ENCODE measurements at places on chromosomes 3 and 15. TPM values are rescaled to one million over a fixed set of nuclear protein-coding genes. Genes with fewer than 3 reads are reported as not detected.
A peak's percentile ranks its signal among the peaks of the same experiment; 100 is the strongest.

RBPMS2 gene
- polyA plus RNA-seq, result 8.7 TPM

SLC28A2 gene
- not detected for polyA plus RNA-seq

TRH gene
- polyA plus RNA-seq, result not detected

FBN1 gene
- polyA plus RNA-seq, result 6.3 TPM

DNA sequence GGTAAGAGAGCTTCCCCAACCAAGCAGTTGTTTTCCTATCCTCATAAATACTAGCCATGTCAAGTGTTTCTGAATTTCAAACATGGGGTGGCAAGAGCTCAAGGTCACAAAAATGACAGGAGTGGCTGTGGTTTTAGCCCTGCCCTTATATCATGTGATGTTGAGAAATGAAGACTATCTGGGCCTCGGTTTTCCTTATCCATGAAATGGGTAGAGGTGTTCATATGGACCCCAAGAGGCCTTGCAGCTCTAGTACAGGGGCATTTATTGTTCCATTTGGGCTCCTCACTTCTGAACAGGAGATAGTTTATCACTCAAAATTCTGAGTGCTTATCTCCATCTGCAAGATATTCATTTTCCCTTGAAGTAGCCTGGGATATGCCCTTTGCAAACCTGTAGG, 35.8 kb downstream of the LMCD1 start:
- no peak for DNase-seq

DNA sequence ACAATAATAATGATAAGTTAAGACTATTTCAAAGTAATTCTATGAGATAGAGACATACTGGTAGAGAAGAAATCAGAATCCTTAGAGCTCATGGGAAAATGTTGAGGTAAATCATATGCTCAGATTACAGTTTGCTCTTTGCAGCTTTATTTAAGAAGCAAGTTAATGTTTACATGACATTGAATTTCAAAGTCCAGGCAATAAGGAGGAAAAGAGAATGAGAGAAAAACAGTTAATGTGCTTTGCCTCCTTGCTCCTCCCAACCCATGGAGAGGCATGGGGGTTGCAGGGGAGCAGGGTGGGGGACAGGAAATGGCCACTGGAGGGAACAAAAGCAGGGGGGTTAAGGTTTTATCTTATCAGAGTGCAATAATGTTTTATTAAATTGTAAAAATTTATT, 42.2 kb upstream of the ZBTB38 start:
- DNase-seq, result no peak

GRCh38 chr3:18740631-18741583, 315.8 kb upstream of the SATB1 start:
- DNase-seq, result no peak

DNA sequence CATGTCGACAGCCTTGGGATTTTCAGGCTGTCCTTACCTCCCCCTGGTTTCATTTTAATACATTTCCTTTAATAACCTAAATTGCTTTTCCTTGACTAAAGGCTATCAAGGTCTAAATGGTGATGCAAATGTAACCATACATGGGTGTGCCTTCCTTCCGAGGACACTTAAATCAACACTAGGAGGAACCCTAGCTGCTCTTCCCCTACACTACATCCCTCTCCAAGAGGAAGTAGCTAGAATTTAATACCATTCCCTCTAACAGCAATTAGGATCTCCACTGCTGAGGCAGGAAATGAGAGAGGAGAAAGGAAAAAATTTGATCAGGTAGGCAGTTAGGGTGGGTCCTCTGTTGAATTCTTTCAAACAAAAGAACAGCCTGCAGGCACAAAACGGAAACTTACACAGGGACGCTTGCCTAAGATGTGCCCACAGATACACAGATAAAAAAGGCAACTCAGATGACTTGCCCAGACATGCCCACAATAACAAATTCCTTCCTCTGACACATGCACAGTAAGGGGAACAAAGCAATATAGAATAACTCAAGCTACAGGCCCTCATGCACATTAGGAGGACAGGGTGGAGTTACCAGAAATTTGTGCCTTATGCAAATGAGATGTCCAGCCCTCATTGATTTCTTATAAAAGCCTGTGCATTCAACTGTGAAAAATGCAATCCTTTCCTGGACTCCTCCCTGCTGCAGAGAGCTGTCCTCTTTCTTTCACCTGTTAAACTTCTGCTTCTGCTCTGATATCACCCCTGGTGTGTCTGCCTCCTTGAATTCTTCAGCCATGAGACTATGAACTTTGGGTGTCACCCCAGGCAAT, 1024.4 kb upstream of the CADM2 start:
- peak; percentile 62 for DNase-seq

DNA sequence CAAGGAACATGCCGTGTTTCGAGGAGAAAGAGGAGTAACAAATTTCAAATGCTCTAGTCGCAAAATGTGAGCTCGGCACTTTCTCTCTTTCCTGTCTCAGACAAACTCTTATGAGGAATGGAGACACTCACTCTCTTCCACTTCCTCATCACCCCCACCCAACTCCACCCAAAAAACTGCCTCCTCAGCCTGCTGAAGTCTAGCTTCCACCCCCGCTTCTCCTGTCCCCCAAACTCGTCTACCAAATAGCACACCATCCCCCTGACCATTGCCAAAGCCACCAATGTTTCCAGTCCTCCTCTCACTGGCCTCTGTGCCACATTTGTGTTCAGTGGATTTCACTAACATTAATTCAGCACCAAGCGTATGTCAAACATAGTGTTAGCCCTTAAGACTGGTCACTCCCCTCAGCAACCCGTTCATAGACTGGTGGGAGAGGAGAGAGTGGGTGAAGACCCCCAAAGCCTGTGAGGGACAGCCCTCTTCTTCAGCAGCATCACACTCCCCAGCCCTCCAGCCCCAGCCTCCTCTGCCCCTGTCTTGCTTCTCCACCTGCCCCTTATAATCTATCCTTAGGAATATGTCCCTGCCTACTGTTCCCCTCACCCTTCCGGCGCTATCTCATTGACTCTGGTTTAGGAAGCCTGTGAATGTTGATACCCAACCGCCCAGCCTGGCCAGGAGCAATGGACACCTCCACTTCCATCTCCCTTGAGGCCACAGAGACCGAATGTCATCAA, 77.3 kb downstream of the FAM174B start:
- no peak for DNase-seq

DNA sequence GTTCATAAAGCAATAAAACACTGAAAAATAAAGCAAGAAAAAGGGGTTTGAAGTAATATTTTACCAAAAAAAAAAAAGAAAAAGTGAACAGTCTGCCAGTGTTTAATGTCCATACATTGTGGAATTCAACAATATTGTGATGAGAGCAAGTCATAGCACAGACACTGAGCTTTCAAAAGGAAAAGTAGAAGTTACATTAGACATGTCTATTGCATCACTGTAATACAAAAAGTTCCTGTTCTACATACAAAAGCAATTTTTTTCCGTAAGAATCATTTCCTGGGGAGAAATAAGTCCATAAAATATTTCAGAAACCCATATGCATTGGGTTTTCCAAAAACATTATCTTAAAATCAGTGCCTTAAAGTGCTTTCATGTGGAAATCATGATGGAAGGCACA, 11.8 kb upstream of the HDC start:
- DNase-seq, result no peak

DNA sequence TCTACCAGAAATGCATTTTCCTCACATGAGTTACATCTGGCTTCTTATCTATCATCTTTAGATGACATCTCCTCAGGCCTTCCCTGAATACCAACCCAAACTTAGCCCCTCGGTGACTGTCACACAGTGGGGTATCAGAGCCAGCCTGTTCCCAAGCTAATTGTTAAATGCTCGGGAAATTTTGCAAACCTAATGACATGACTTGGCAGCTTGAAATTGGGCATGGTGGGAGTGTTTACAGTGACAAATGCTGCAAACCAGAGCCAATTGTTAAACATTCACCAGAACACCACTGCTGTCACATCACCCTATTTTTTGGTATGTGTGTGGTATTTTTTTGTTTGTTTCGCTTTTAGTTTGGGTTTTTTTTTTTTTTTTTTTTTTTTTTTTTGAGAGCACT, 130.8 kb downstream of the HCN4 start:
- no peak for DNase-seq

DNA sequence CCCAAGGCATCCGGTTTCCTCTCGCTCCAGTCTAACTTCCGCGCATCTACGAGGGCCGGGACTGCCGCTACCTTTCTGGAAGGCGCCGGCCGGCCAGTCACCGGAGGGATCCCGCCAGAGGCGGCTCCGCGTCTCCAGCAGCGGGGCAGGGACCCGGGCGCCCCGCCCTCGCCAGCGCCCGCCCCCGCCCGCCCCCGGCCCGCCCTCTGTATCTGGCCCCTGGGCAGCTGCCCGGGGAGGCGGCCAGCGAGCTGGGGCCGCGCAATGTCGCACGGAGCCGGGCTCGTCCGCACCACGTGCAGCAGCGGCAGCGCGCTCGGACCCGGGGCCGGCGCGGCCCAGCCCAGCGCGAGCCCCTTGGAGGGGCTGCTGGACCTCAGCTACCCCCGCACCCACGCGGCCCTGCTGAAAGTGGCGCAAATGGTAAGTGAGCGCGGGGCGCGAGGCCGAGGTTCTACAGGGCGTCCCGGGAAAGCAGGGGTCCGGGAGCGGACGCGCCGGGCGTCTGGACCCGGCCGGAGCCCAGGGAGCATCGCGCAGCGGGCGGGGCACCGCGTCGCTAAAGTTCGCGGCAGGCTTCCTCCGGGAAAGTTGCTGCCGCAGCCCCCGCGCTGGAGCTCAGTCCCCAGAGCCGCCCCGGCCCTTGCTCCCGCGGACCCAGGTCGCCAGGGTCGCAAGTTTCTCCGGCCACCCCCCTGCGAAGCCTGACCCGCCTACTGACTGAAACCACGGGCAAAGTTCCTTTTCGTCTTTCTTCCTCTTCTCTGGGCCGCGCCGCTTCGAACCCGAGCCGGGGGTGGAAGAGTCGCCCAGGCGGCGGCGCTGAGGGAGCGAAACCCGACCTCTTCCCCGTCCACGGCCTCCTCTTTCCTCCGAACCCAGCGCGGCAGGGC, at the start of gene CMTM7:
Gene CMTM7 (plus strand): TSS at position 211 of the 893 bp plus-strand sequence. CDS start 54 bp downstream, at position 265.
- DNase-seq, result peak; percentile 43

- DNase-seq, result no peak
Measured at GRCh38 chr3:25823314-25823713, 33.4 kb downstream of the OXSM start.

DNA sequence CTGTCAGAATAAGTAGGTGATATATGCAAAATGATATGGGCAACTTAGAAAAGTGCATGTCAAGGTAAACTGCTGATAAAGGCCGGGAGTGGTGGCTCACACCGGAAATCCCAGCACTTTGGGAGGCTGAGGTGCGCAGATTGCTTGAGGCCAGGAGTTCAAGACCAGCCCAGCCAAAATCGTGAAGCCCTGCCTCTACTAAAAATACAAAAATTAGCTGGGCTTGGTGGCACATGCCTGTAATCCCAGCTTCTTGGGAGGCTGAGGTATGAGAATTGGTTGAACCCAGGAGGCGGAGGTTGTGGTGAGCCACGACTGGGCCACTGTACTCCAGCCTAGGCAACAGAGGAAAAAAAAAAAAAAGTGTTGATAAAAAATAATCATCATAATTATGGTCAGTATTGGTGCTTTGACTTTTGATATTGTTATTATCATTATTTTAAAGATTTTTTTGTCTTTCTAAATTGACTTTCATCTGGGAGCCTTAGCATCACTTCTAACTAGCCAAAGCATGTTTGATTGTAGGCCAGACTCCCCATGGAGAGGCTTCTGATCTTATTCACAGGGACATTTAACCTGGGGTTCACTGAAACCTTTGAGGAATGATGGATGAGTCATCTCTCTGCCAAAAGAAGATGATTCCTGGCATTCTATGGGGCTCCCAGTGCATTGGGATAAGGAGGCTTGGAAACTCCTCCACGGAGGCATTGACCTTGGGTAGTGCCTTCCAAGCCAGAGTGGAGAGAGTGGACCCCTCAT, 5.6 kb downstream of the ZBTB38 start:
- DNase-seq, result peak; percentile 31

DNA sequence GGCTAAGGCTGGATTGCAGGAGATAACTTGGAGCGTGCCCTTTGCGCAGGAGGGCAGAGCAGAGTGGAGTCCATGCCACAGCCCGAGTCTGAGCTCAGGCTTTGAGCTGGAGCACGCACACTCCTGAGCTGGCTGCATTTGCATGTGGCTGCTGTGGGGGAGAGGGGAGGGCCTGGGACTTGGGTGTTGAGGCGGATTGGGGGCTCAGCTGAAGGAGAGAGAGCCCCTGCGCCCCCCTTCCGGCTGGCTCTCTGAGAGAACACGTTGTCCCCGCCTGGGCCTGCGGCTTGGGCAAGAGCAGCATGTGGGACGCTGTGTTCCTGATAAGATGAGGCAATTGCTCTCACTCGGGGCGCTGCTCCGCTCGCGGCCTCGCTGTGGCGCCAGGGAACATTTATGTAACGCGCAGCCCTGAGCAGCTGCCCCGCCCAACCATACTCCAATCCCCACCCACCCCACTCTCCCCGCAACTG, 39.1 kb downstream of the KLF13 start:
- no peak for DNase-seq

GRCh38 chr3:64000453-64001055, 22.7 kb downstream of the PSMD6 start:
- DNase-seq, result no peak

- DNase-seq, result no peak
Measured at GRCh38 chr3:38397320-38397719, 50.7 kb downstream of the XYLB start.

DNA sequence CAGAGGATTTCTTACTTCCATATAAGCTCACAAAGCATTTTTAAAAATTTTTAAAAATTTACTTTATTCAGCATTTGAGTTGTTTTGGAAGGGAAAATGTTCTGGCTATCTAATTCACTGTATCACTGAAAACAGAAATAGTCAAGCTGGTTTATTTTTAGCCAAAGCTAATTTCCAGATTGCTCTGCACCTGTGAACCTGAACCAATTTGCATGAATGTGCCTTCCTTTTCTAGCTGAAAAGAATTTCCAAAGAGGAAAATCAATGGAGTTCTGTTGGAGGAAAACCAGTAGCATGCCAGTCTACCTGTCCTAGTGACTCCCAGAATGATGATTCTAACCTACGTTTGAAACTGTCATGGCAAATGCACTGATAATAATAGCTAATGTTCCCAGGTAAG, 134.2 kb upstream of the LIPC start:
- DNase-seq, result no peak

GRCh38 chr15:92653366-92653765, 2.2 kb downstream of the FAM174B start:
- no peak for DNase-seq

GRCh38 chr3:46187876-46188275, 20.2 kb downstream of the CCR1 start:
- no peak for DNase-seq

DNA sequence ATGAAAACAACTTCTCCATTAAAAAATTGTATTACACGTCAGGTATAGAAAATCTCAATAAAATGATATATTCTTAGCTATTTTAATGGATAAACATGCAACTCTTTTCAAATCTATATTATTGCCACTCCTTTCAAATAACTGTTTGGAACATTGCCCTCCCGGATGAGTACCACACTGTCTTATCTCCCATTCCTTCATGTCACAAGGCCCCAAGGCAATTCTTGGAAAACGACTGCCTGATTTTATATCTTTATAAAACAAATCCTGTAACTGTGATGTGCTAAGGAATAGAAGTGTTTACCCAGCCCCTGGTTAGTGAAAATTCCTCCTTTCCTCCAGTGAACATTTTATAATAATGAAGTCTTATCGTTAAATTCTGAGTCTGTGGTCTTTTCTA, 6.2 kb upstream of the ZNF619 start:
- no peak for DNase-seq
